Breast epithelium (tissue), 4 donors: ENCODE measurements at places on chromosomes 12 and 14. TPM values are rescaled to one million over a fixed set of nuclear protein-coding genes. Genes with fewer than 3 reads are reported as not detected.

CDKN3 gene
- total RNA-seq = 4.3 TPM

GPRC5D gene
- not detected for total RNA-seq

FAM186B gene
- 0.98 TPM for total RNA-seq

RTL1 gene
- total RNA-seq = not detected

CLEC9A gene
- not detected for total RNA-seq
